ENCODE measurements at places on chromosomes 2 and 18.
A peak's percentile ranks its signal among the peaks of the same experiment; 100 is the strongest.

GRCh38 chr2:201260302-201260800 is at the start of gene CASP8:
Gene CASP8, plus strand, starts transcription at chr2:201260536. Its CDS starts 5,951 bp downstream, at chr2:201266487.
- DNase-seq = peak; percentile 35

- no peak for DNase-seq
These were observed 297.4 kb upstream of the MGAT5 start for GRCh38 chr2:133956434-133956935.

GRCh38 chr2:188785061-188785460 is 189.1 kb upstream of the COL3A1 start:
- no peak for DNase-seq

- no peak for DNase-seq
These were observed 9.3 kb upstream of the SCTR start for GRCh38 chr2:119533560-119533959.

DNA sequence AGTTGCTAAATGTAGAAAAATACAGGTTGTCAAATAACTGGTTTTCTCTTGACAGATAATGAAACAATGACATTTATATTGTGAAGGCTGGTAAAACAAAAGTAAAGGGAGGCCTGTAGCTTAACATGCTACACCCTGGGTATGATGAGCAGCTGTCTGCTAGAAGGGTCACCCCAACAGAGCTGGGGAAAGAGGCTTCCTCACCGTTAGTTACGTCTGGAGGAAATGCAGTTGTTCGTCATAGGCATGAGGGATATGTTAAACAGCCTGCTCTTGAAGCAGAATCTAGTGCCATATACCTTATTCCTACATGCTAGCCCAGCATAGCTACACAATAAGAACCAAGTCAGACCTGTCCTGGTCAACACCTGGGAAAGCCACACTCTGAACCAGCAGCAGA is 49.9 kb downstream of the LPIN2 start:
- no peak for DNase-seq

- no peak for DNase-seq
These were observed 272.3 kb upstream of the PKDCC start for GRCh38 chr2:41775366-41776025.

DNA sequence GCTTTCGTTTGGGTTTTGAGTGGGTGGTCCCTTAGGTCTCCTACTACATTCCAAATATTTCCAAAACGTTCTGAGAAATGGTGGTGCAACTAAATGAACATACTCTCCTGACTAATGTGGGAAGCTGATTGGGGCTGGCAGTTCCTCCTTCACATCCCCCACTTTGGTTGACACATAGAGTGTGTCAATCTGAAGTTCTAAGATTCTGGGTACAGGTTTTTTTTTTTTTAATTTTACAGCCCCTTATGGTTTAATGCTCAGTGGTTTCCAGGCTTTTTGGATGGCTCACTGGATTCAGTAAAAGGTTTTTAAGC is 58.4 kb upstream of the ITGB6 start:
- no peak for DNase-seq

- DNase-seq = no peak
These were observed 254.1 kb downstream of the IKZF2 start for GRCh38 chr2:212897296-212897695.

Data from gastrocnemius medialis (tissue), 4 donors.